Stimulated activated CD8-positive, alpha-beta memory T cell treated with anti-CD3 and anti-CD28 coated beads, Interleukin-4, amount 100 ng/mL, for 4 hours (primary cell): ENCODE measurements at places on chromosomes 6 and 20.

- no peak for DNase-seq
These were observed 64.7 kb downstream of the C6orf118 start for GRCh38 chr6:165244524-165245247.

GRCh38 chr6:26272171-26272637 is 92.8 kb upstream of the BTN3A2 start:
- DNase-seq, result no peak

- no peak for DNase-seq
These were observed 121.6 kb upstream of the GJE1 start for GRCh38 chr6:142011156-142011555.

GRCh38 chr6:155121699-155122098 is 126.6 kb downstream of the TIAM2 start:
- DNase-seq, result no peak

GRCh38 chr6:143130928-143131327 is 70.2 kb downstream of the AIG1 start:
- no peak for DNase-seq

- DNase-seq, result no peak
These were observed 58.2 kb downstream of the BMP7 start for GRCh38 chr20:57208198-57208597.

- no peak for DNase-seq
These were observed 121.1 kb upstream of the ASF1A start for GRCh38 chr6:118772886-118773285.

DNA sequence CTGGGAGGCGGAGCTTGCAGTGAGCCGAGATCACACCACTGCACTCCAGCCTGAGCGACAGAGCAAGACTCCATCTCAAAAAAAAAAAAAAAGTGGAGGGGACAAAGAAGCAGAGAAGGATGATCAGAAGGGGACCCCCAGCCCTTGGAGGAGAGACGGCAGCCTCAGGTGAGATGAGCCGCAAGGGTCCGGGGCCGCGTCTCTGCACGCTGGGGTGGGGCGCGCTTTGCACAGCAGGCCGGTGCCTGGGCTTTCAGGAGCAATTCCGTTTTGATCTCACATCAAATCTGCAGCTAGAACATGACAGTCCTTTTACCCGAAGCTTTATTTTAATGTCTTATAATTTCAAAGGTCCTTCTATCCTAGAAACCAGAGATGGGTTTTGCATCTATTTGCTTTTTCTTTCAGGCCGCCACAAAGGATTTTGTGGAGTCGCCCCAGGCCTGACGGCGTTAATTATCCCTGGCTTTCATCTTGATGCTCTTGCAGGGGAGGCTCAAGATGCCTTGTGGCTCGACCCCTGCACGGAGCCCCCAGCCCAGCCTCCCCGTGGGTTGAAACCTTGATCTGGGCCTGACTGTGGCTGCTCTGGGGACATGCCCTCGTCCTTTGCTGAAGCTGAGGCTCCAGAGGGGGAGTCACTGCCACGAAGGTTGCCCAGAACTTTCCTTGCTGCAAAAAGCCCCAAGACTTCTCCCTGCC is 17.3 kb downstream of the HRH3 start:
- DNase-seq, result no peak

DNA sequence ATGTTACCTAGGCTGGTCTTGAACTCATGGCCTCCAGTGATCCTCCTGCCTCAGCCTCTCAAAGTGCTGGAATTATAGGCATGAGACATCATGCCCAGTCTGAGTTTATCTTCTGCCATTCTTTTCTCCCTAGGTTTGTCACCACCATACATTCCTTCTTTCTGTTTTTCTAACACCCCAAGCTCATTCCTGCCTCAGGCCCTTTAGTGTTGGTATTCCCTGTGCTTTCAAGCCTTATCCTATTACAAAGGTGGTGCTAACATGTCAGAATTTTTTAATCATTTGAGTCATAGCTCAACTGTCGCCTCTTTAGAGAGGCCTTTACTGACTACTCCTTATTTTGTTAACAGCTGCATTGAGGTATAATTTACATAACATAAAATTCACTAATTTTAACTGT is 221.1 kb upstream of the PRSS16 start:
- DNase-seq, result no peak

DNA sequence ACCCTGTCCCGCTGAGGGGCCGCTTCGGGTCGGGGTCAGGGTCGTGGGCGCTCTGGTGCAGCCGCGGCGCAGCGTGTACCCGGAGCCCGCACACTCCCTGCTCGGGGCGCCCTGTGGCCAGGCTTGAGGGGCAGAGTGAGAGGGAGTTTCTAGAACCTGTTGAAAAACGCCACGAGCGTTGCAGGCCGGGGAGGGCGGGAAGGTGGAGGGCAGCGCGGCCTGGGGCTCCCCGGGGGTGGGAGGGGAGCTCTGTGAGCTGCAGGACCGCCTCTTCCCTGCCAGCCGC is 539 bp upstream of the BHLHE23 start:
- DNase-seq, result no peak

- DNase-seq, result no peak
These were observed 7.7 kb upstream of the BICRAL start for GRCh38 chr6:42774201-42774600.

- no peak for DNase-seq
These were observed 75.7 kb downstream of the SYNDIG1 start for GRCh38 chr20:24545168-24545567.

GRCh38 chr6:154590756-154591155 is 80.3 kb upstream of the CNKSR3 start:
- DNase-seq, result no peak

GRCh38 chr20:56249244-56249955 is 868 bp downstream of the MC3R start:
- DNase-seq, result no peak

DNA sequence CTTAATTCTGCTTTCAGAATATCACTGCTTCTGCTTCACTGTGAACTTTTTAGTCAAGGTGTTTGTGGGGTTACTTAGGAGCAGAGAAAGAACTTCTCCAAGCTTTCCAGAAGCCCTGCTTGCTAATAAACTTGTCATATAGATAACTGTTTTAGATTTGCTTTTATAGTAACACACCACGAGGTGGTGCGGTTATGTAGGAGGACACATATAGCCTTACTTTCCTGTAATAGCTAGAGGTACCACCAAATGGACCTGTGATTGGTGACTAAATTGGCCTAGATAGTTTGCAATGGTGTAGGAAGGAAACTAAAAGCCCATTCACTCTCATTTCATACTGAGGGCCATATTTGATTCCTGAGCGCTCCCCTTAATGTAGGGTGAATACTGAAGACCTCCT is 52.3 kb upstream of the BCLAF1 start:
- no peak for DNase-seq

GRCh38 chr6:77457720-77458349 is 5.5 kb downstream of the HTR1B start:
- DNase-seq, result no peak

GRCh38 chr20:57469418-57470211 is 55.3 kb downstream of the CTCFL start:
- DNase-seq, result no peak

- no peak for DNase-seq
These were observed 229.7 kb downstream of the PRL start for GRCh38 chr6:22067122-22067521.
